ENCODE measurements at places on chromosomes 5 and 9.

GRCh38 chr9:74078647-74079046 is 418.5 kb upstream of the RORB start:
- no peak for DNase-seq

DNA sequence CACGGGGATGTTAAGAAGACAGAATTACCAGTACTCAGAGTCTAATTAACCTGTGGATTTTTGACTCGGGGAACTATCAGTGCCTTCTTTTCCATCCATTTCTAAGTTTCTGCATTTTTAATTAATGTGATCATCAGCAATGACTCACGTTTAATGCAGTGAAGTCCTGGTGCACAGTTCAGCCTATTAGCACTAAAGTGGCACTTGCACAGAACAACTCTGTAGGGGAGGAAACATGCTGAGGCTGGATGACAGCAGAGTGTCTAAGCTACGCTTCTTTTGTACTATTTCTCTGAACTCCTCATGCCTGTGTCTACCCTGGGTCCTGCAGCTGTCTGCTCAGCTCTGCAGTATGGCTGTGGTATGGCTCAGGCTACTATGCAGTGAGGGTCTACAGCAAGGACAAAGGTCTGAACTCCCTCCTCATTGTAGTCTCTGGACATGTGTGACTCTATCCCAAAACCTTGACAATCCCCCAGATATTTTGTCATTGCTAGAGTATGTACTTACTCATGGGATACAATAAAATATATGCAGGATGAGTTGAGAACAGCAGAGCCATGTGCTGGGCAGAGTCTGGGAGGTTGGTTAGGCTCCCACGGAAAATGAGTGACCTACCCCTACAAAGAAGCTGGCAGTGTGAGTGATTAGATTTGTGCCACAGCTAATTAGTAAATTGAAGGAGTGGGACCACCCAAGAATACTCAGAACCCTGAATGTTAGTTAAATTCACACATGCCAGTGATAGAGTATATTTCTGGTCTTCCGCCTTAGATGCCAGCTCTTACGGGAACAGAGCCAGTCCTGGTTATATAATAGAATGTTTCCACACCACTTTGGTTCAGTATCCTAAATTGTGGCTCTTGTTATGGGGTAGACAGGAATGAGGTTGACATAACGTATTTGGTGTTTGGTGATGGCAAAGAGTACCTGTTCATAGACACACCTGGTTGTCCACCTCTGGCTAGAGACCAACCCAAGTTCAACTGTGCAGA is 148.0 kb downstream of the GHR start:
- DNase-seq: no peak

DNA sequence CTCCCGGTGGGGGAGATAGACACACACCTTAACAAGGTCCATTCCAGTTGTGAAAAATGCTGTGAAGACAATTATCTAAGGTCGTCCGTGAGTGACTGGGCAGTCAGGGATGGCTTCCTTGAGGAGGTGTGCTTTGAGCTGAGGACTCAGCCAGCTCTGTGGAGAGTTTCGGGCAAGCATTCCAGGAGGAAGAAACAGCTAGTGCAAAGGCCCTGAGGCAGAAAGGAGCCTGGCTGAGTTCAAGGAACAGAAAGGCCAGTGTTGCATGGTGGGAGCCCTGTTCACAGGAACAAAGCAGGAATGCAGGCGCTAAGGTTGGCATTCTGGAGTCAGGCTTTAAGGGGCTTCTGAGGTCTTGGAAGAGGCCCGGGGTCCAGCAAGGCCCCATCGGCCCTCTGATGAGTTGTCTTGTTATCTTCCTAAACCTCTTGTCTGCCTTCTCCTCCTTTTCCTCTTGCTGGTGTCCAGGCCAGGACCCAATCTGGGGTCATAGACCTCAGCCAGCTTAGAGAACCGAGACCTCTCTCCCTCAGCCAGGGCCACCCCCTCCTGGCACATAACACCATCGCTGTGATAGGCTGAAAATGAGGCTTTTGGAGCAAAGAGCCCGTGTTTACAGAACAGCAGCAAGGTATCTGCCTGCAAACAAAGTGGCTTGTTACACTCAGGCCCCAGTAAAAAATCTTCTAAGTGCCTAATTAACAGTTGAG is 270.2 kb upstream of the MVB12B start:
- DNase-seq: no peak

- DNase-seq: no peak
Observed at GRCh38 chr5:59246882-59247281, 646.6 kb downstream of the PDE4D start.

- no peak for DNase-seq
Observed at GRCh38 chr5:124330595-124331220, 415.7 kb downstream of the ZNF608 start.

DNA sequence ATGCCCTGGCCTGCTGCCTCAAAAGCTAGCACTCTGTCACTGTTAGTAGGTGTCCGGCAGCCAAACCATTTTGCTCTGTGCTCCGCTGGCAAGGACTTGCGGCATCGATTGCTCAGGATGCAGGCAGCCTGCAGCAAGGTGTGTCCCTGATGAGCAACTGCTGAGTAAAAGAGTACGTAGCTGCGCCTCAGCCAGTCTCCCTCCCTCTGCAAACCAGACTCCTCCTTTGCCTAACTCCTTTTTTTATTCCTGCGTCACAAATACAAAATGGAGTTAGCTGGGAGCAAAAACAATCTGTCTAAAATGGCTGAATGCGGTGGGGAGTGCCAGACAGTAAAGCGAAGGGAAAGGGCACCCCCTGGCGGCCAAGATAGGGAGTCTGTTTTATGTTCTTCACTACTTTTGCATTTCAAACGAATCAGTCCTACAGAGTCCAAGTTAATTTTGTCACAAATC is 61.1 kb downstream of the DIAPH1 start:
- DNase-seq: peak; percentile 78

- no peak for DNase-seq
Observed at GRCh38 chr5:87423755-87424154, 11.0 kb upstream of the CCNH start.

GRCh38 chr5:179852993-179853547 is 5.5 kb downstream of the MRNIP start:
- DNase-seq: no peak

- DNase-seq: no peak
Observed at GRCh38 chr5:116583862-116584222, 9.2 kb upstream of the SEMA6A start.

GRCh38 chr5:43106290-43106638 is 14.4 kb upstream of the ZNF131 start:
- peak; percentile 29 for DNase-seq

DNA sequence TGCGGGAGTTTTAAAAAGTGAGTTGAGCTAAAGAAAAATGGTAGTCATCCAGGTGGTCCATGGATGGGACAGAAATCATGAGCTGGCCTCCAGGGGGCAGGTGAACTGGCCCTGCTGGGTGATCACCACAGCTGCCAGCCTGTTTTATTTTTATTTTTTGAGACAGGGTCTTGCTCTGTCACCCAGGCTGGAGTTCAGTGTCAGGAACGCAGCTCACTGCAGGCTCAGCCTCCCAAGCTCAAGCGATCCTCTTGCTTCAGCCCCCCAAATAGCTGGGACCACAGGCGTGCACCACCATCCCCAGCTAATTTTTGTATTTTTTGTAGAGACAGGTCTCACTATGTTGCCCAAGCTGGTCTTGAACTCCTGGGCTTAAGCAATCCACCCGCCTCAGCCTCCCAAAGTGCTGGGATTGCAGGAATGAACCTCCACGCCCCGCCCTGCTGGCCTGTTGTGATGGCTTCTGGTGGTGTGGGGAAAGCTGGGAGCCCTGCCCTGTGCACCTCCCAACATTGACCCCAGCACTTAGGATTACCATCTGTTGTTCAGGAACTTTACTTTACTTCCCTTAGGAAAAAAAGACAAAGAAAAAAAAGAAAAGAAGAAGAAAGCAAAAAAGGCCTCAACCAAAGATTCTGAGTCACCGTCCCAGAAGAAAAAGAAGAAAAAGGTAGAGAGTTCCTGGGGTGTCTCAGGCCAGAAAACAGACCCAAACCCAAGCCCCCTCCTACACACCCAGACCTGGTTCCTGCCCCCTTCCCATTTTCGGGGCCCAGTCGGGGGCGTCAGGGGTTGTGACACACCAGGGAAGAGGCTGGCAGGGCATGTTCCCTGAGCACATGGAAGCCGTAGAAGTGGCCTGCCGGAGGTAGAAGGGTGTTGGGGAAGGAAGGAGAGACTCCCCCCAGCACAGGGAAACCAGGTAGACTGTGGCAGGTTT is 14.7 kb downstream of the CD74 start:
- DNase-seq: no peak

GRCh38 chr9:116116393-116116792 is 37.2 kb upstream of the PAPPA start:
- DNase-seq: no peak

GRCh38 chr5:148816782-148817181 is 9.6 kb upstream of the ADRB2 start:
- DNase-seq: no peak

GRCh38 chr5:100855937-100856430 is 47.1 kb downstream of the ST8SIA4 start:
- DNase-seq: no peak

DNA sequence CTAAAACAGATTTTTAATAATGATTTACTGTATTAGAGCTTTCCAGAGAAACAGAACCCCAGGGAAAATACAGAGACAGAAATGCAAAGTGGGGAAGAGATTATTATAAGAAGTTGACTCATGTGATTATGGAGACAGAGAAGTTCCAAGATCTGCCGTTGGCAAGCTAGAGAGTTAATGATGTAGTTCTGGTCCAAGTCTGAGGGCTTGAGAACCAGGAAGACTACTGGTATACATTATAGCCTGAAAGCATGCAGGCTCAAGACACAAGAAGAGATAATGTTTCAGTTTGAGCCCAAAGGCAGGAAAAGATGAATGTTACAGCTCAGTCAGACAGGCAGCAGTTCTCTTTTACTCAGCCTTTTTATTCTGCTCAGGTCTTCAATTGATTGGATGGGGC is 98.8 kb upstream of the NFIL3 start:
- no peak for DNase-seq

All from activated naive CD4-positive, alpha-beta T cell treated with anti-CD3 and anti-CD28 coated beads, Interleukin-2, amount 50 U/mL, for 16 hours (primary cell).